ENCODE measurements at places on chromosomes 4 and X.

DNA sequence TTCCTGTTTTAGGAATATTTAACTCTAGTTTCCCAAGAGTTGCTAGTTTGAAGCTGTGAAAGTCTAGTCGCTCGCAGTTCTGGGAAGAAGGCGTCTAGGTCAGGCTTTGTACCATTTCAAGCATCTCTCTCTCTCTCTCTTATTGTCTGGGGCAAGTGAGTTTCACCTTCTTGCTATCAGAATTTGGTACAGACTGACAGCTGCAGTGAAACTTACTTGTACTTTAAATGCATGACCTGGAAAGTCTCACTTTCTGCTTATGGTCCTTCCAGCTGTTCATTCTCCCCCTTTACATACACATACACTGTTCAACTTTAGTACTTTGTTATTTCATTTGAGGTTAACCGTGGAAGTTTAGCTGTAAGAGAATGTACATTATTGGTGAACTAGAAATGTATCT is 4.4 kb downstream of the FRMPD4 start:
- H3K27ac ChIP-seq = no peak overlapping the region
- H3K4me1 ChIP-seq = no peaks in the 10 kb centered on the region
- no peaks in the 10 kb centered on the region for H3K36me3 ChIP-seq
- DNase-seq = no peak
- H3K4me3 ChIP-seq = no peak overlapping the region

- no peak for DNase-seq
- no peaks in the 10 kb centered on the region for H3K4me1 ChIP-seq
- H3K4me3 ChIP-seq = no peak overlapping the region
- no peak overlapping the region for H3K27ac ChIP-seq
Measured at GRCh38 chr4:42676066-42676951, 19.4 kb upstream of the ATP8A1 start.

- H3K4me3 ChIP-seq = no peak overlapping the region
- DNase-seq = no peak
- H3K27ac ChIP-seq = no peak overlapping the region
Measured at GRCh38 chr4:1381181-1381621, 25.0 kb downstream of the NKX1-1 start.

DNA sequence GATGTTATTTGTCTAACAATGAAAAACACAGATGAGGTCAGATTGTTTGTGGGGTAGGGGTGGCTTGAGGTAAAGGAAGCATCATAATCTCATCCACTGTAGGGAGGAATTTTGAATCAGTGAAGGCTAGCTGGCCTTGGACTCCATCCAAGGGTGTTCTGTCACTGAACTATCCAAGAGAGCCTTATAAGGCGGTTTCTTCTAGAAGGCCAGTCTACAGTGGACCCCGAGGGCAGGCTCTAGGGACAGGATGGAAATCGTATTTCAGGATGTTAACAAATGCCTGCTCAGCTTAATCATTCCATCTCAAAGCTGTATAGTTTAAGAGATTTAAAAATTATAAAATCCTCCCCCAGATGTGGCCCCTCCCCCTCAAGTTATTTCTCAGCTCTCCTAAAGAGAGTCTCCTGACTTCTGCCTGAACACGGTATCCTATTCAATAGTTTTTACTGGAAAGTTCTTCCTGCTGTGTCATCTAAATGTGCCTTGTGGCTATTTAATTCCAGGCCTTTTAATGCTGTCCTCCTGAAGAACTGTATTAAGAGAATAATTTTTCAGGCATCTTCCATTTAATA is 8.0 kb downstream of the IGFBP7 start:
- peaks cover 86% of the 10 kb centered on the region for H3K4me1 ChIP-seq
- DNase-seq = peak; percentile 93
- peak overlapping the region; percentile 85 for H3K27ac ChIP-seq
- H3K27me3 ChIP-seq = no peaks in the 10 kb centered on the region
- no peak overlapping the region for H3K4me3 ChIP-seq
- peaks cover 71% of the 10 kb centered on the region for H3K36me3 ChIP-seq

DNA sequence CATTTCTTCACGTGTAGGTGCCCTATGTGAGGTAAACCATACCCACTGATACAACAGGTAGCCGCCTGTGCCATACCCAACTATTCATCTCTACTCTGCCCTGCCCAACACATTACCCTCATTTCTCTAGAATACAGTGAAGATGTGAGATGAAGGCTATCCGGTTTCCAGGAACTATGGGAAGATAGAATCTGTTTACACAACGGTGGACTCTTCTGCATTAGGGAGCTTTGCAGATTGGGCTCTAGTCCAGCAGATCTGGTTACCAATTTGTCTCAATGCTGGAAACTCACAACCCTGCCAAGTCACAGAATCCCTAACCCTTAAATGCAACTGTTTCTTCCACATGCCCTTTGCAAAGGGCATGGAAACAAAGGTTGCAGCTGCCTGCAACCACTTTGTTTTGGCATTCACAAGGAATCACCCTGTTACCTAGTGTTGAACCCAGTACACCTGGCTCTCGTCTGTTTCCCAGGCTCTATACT is 6.4 kb upstream of the SLAIN2 start:
- peaks cover 59% of the 10 kb centered on the region for H3K4me1 ChIP-seq
- no peaks in the 10 kb centered on the region for H3K36me3 ChIP-seq
- no peak for DNase-seq
- H3K4me3 ChIP-seq = no peak overlapping the region
- no peaks in the 10 kb centered on the region for H3K27me3 ChIP-seq
- H3K27ac ChIP-seq = no peak overlapping the region

DNA sequence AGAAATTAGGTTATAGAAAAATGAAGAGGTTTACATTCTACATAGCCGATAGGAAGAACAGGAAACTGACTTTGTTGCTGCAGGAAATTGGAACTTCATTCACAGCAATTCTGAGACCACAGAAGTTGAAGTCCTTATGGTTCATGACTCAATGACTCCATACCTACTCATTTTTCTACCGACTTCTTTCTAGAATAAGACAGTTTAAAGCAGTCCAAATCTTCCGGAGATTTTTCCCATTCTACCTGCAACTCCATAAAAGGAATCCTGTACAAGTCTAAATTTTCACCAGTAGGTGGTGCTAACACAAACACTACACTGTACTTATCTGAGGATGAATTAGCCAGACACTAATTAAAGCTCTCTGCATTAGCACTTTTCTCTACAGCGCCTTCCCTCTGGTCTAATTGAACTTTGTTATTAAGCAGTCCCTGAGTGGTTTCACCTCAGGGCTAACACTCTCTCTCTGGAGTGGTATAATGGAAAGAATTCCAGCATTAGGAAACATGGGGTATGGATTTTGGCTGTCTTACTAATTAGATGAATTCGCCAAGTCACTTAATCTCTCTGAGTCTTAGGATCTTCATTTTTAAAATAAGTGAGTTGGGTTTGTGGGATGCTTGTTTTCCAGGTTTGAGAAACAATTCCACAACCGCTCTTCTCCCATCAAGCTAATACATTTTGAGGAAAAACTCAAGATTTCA is 167.9 kb downstream of the SMIM20 start:
- H3K27ac ChIP-seq = no peak overlapping the region
- H3K4me3 ChIP-seq = no peak overlapping the region
- H3K36me3 ChIP-seq = no peaks in the 10 kb centered on the region
- no peaks in the 10 kb centered on the region for H3K27me3 ChIP-seq

GRCh38 chrX:78119521-78120227 is 15.6 kb downstream of the PGK1 start:
- no peak overlapping the region for H3K4me3 ChIP-seq
- no peaks in the 10 kb centered on the region for H3K4me1 ChIP-seq
- no peaks in the 10 kb centered on the region for H3K27me3 ChIP-seq
- H3K36me3 ChIP-seq = peaks cover 88% of the 10 kb centered on the region

DNA sequence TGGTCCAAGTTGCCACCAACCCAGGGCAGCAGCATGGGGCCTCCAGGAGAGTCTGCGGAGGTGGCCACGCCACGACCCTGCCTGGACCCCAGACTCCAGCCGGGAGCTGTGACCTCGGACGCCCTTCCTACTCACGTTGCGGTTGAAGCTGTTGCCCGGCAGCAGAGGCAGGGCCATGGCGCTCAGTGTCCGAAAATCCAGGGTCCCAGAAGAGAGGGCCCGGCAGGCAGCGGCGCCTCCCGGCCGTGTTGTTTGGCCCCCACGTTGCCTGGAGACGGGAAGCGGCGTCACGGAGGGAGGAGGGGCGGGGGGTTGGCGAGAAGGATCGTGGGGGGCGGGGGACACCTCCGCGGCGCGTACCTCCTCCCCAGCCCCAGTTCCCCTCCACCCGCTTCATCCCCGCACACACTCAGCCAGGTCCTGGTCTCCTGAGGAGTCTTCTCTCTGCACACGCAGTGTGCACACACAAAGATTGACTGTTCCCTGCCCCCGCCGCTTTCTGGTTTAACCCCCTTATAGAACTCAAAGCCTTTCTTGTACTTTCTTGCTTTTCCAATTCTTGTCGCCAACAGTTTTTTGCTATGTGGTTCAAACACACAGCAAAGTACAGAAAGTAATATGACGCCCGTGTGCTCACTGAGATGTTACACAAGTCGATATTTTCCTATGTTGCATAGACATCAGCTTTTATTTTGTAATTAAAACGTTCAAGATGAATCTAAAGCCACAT is at the start of gene EFHC2:
Gene EFHC2 (minus strand): TSS at position 261 of the 730 bp plus-strand sequence. CDS start 84 bp downstream, at position 177.
- no peak within 1 kb of the TSS for H3K27ac ChIP-seq
- H3K27me3 ChIP-seq = no peaks in the 10 kb centered on the region
- H3K4me3 ChIP-seq = peak within 1 kb of the TSS; percentile 27
- H3K36me3 ChIP-seq = no peaks in the 10 kb centered on the region
- peak; percentile 43 for DNase-seq

GRCh38 chr4:184168406-184169019 is 49.2 kb downstream of the ENPP6 start:
- H3K36me3 ChIP-seq = no peaks in the 10 kb centered on the region
- H3K4me3 ChIP-seq = no peak overlapping the region
- peaks cover 15% of the 10 kb centered on the region for H3K4me1 ChIP-seq
- no peaks in the 10 kb centered on the region for H3K27me3 ChIP-seq
- peak; percentile 49 for DNase-seq

GRCh38 chrX:69148946-69149345 is 16.3 kb downstream of the PJA1 start:
- no peaks in the 10 kb centered on the region for H3K4me1 ChIP-seq
- no peak overlapping the region for H3K27ac ChIP-seq
- no peak overlapping the region for H3K4me3 ChIP-seq
- DNase-seq = no peak
- H3K36me3 ChIP-seq = no peaks in the 10 kb centered on the region
- H3K27me3 ChIP-seq = no peaks in the 10 kb centered on the region

- H3K27me3 ChIP-seq = no peaks in the 10 kb centered on the region
- no peak overlapping the region for H3K4me3 ChIP-seq
- no peak overlapping the region for H3K27ac ChIP-seq
- no peaks in the 10 kb centered on the region for H3K4me1 ChIP-seq
Measured at GRCh38 chr4:101938836-101939235, 148.3 kb downstream of the BANK1 start.

DNA sequence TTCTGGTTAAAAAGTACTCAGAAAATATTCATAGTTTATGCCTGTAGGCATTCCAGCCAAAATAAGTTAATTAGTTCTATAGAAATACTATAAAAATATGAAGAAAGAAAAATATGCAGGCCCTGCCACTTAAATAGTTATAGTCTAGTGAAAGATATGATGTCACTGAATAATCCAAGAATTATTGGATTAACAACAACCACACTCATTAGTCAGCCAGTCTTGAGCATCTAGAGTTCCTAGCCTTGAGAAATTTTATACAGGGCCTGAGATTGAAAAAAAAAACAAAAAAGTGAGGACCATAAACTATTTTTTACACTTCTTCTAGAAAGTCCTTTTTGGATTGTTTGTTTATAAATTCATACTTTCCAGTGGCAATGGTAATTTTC is 823.0 kb downstream of the FAT4 start:
- no peaks in the 10 kb centered on the region for H3K27me3 ChIP-seq
- DNase-seq = no peak
- H3K27ac ChIP-seq = no peak overlapping the region
- H3K4me1 ChIP-seq = no peaks in the 10 kb centered on the region
- no peaks in the 10 kb centered on the region for H3K36me3 ChIP-seq

GRCh38 chr4:111905511-111905910 is 239.7 kb upstream of the FAM241A start:
- no peaks in the 10 kb centered on the region for H3K27me3 ChIP-seq
- no peaks in the 10 kb centered on the region for H3K36me3 ChIP-seq
- no peak overlapping the region for H3K4me3 ChIP-seq
- no peak overlapping the region for H3K27ac ChIP-seq
- no peak for DNase-seq

GRCh38 chrX:45712067-45712466 is 511.4 kb upstream of the DIPK2B start:
- no peak overlapping the region for H3K4me3 ChIP-seq
- no peaks in the 10 kb centered on the region for H3K27me3 ChIP-seq
- H3K36me3 ChIP-seq = no peaks in the 10 kb centered on the region
- DNase-seq = no peak
- H3K4me1 ChIP-seq = peaks cover 63% of the 10 kb centered on the region

GRCh38 chrX:16552546-16552945 is 97.4 kb upstream of the S100G start:
- no peaks in the 10 kb centered on the region for H3K4me1 ChIP-seq
- no peak overlapping the region for H3K4me3 ChIP-seq
- no peaks in the 10 kb centered on the region for H3K27me3 ChIP-seq
- no peak for DNase-seq
- H3K27ac ChIP-seq = no peak overlapping the region

GRCh38 chr4:130147641-130148040 is 1051.7 kb downstream of the C4orf33 start:
- H3K27me3 ChIP-seq = no peaks in the 10 kb centered on the region
- no peaks in the 10 kb centered on the region for H3K4me1 ChIP-seq
- DNase-seq = no peak
- no peak overlapping the region for H3K4me3 ChIP-seq
- no peaks in the 10 kb centered on the region for H3K36me3 ChIP-seq
- no peak overlapping the region for H3K27ac ChIP-seq

- no peak overlapping the region for H3K27ac ChIP-seq
- DNase-seq = peak; percentile 20
Measured at GRCh38 chrX:45668686-45669443, 468.2 kb upstream of the DIPK2B start.

- DNase-seq = no peak
- no peaks in the 10 kb centered on the region for H3K27me3 ChIP-seq
- H3K27ac ChIP-seq = no peak overlapping the region
Measured at GRCh38 chr4:25953740-25954139, 39.7 kb downstream of the SMIM20 start.

DNA sequence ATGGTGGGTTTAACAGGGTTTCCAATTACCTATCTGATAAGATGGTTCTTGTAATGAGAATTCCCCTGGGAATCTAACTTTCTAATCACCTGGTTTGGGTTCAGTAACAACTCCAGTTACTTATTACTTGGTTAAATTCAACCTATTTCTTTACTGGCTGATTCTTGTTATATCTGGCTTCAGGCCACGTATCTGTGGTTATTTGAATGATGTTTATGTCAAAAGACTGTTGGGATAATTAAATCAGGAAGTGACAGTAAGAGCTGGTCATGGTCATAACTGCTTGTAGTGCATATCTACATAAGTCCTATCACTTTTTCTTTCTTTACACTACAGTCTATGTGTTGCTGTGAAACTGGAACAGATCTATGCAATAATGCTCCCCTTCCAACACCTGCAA is 108.1 kb downstream of the MID1 start:
- H3K27ac ChIP-seq = no peak overlapping the region
- DNase-seq = no peak
- no peaks in the 10 kb centered on the region for H3K27me3 ChIP-seq
- no peaks in the 10 kb centered on the region for H3K36me3 ChIP-seq
- peaks cover 14% of the 10 kb centered on the region for H3K4me1 ChIP-seq

Data from SJSA1 (cell line).